Smooth muscle cell of the brain vasculature (primary cell): ENCODE measurements at places on chromosomes 1 and 21.

DNA sequence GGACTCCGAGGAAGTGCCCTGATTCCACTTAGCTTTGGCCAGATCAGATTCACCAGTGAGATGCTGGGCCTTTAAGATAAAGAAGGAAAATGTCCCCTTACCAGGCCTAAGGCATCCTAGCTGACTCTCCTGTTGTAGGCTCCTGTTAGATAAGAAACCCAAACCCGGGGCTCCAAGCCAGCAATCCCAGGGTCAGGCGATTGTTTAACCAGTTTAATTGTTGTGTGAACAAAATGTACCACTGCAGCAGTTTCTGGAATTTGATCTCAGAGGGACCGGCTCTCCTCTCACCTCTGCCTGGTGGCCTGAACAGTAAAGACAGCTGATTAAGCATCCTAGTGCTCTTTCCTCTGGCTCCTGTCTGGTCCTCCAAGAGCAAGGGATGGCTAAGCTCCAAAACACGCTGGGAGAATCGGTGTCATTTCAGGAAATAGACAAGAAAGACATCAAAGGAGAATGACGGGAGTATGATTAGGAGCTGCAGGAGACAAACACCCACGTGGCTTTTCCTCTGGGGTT lies 9.3 kb upstream of the KLHDC8A start:
- no peak for DNase-seq

- no peak for DNase-seq
Observed at GRCh38 chr21:38524168-38525153, 26.2 kb upstream of the ERG start.

- DNase-seq = no peak
Observed at GRCh38 chr1:241711326-241711725, 59.2 kb downstream of the WDR64 start.

- no peak for DNase-seq
Observed at GRCh38 chr1:47568763-47569162, 130.9 kb downstream of the FOXD2 start.

GRCh38 chr1:104760017-104760416 lies 1010.3 kb downstream of the AMY1C start:
- no peak for DNase-seq

DNA sequence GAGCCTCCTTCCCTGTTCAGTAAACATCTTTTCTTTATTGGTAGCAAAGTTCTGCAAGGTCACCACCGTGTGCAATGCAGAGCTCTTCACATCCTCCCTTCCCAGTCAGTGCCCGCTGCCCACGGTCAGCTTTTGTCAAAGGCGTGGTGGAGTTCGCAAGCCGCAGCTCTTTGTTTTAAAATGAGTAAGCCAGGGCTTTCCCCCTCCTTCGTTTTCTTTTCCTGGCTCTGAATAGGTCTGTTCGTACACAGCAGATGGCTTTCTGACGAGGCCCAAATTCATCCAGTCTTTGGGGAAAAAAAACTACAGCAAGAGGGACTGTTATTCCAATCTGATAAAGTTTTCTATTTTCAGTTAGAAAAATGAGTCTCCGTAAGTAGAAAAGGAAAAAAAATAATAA lies 153.2 kb downstream of the LRIG2 start:
- DNase-seq = no peak

GRCh38 chr1:94578856-94579255 lies 37.3 kb upstream of the F3 start:
- no peak for DNase-seq

GRCh38 chr1:196608390-196609369 lies at the start of gene KCNT2:
Gene KCNT2, minus strand, starts transcription at chr1:196608440. Its CDS starts 131 bp downstream, at chr1:196608309.
- peak; percentile 35 for DNase-seq

DNA sequence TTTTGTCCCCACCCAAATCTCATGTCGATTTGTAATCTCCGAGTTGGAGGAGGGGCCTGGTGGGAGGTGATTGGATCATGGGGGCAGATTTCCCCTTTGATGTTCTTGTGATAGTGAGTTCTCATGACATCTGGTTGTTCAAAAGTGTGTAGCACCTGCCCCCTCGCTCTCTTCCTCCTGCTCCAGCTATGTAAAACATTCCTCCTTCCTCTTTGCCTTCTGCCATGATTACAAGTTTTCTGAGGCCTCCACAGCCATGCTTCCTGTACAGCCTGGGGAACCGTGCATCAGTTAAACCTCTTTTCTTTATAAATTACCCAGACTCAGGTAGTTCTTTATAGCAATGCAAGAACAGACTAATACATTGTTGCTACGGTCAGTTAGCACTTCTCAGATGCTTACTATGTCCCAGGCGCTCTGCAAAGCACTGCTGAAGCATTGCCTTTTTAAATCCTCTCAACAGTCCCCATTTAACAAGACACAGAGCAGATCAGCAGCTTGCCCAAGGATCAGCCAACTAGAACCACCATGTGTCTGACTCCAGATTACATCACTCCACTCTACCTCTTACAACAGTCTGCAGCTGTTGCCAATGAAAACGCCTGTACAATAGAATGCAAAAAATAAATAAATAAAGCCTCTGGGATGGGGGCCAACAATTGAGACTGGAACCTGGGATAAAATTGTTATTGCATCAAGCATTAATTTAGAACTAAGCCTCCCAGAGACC lies 52.4 kb upstream of the USP1 start:
- peak; percentile 40 for DNase-seq

- no peak for DNase-seq
Observed at GRCh38 chr1:57122031-57122430, 156.2 kb upstream of the C8B start.

DNA sequence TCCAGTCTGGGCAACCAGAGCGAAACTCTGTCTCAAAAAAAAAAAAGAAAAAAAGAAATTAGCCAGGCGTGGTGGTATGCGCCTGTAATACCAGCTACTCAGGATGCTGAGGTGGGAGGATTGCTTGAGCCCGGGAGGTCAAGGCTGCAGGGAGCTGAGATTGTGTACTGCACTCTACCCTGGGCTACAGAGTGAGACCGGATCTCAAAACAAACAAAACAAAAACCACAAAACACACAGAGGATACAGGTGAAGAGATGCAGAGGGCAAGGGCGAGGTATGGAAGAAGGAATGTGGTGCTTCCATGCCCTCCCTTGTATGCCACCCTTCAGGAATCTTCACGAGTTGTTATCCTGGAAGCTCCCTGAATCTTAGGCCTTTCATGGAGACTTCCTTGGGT lies 68.5 kb downstream of the NDUFS5 start:
- DNase-seq = no peak

DNA sequence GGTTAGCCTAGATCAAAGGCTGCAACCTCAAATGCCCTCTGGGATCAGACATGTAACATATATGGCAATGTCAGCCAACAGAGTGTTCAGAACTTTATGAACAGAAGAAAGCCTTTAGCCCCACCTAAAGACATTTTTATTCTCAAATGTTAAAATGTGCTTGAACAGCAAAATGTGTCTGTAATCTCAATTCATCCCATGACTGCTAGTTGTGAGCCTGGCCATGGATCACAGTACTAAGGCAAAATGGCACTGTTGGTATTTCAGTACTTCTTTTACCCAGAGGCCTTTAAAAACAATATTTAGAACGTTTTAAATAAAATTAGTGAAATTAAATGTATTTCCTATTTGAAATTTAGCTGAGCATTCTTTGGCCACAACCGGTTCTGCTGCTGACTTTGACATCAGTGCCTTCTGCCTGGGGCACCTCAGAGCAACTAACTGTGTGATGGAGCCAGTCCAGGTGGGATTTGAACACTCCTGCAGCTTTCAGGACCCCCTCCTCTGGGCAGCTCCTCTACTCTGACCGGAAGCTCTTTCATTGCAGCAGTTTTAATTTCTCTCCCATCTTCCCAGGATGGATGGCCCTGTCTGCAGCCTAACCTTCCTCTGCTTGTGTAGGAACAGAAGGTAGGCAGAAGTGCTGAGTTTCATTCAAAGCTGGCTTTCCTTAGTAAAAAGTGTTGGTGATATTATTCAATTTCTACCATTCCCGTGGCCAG lies 68.3 kb upstream of the NFIA start:
- no peak for DNase-seq

GRCh38 chr21:15329191-15329590 lies 264.4 kb upstream of the NRIP1 start:
- no peak for DNase-seq

- no peak for DNase-seq
Observed at GRCh38 chr1:10962483-10962882, 50.0 kb upstream of the TARDBP start.

DNA sequence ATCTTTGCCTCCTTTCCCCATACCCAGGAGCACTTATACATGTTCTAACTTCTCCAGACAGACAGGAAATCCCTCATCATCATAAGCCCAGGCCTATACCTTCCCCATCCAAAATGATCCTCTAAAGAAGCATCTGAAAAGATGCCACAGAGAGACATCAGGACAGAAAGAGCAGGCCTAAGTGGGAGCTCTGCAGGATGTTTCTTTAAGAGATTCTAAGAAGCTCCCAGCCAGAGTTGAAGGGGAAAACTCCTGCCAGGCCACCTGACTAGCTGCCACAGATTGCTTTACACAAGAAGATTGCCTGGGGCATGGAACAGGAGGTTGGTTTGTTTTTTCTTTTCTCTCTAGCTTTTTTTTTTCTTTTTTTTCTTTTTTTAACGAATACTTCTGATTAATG lies 275.8 kb downstream of the VAV3 start:
- DNase-seq = no peak

DNA sequence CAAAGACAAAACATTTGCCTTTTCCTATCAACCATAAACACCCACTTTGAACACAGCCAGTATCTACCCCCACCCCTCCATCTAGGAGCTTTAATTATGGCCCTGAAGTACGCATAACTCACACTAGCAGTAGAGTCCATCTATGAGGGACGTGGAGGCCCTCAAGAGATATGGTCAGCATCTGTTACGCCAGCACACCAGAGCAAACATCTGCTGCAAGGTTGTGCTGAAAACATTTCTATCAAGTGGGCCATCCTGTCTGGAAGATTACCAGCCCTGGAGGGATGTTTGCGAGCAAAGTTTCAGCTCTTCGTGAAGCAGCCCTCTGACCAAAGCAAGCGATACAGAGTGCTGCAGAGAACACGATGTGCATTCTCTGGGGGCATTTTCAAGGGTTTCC lies 74.6 kb downstream of the SLC45A1 start:
- no peak for DNase-seq

- no peak for DNase-seq
Observed at GRCh38 chr1:6185151-6185550, 5.0 kb upstream of the CHD5 start.

- no peak for DNase-seq
Observed at GRCh38 chr1:247334378-247335133, 2.9 kb upstream of the ZNF496 start.

- DNase-seq = no peak
Observed at GRCh38 chr1:66343569-66344325, 190.2 kb upstream of the SGIP1 start.

- no peak for DNase-seq
Observed at GRCh38 chr1:32240140-32240951, 6.7 kb upstream of the FAM167B start.
